ENCODE measurements at places on chromosomes 5 and 9.

DNA sequence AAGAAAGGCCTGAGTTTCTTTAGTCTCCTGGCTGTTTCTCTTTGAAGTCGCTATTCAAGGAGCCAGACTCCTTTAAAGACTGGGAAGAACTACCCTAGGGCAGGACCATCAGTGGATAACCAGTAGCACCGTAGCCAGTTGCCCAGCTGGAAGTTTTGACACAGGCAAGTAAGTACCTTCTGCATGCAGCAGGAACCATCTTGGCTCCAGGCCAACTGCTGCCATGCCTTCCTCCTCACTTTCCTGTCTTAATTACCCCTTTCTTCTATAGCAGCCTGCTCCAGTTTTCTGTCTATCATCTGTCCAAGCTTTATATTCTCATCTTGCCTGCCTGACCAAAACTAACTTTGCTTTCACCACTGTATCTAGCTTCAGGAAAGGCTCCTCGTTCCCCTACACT is 149.7 kb upstream of the SV2C start:
- no peak for DNase-seq

- DNase-seq, result no peak
Observed at GRCh38 chr5:132808448-132808847, 4.7 kb upstream of the SOWAHA start.

GRCh38 chr9:131636593-131636992 is 91.3 kb downstream of the PRRT1B start:
- DNase-seq, result no peak

- no peak for DNase-seq
Observed at GRCh38 chr9:99931155-99931840, 24.8 kb downstream of the STX17 start.

DNA sequence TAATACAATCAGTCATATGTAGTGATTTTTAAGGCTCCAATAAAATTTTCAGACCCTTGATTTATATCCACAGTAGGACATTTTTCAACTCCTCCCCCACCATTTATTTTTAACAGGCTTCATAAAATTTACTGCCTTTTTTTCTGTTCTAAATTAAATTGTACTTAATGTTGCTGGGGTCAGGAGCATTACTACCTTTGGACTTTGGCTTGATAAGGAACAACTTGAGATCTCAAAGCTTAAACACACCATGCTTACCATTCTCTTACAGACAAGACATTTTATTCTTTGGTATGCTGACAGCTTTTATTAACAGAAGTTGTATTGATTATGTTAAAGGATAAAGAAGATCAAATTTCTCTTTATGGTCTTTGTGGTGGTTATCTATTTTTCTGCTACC is 30.5 kb downstream of the TRPM3 start:
- DNase-seq, result no peak

DNA sequence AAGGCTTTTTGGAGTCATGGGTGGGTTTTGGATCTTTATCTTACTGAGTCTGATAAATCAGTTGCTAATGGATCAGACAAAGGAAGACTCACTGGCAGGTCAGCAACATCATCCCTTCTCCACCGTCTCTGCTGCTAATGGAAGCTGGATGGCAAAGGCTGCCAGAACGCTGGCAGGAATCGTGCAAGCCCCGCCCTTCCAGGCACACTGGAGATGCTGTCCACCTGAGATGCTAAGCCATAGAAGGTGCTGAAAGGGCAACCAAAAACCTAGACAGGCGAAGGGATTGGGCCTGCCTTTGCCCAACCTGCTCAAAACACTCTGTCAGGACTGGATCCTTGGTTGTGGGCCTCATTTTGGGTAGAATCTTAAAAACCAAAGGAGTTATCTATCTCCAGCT is 139.5 kb upstream of the FSTL4 start:
- DNase-seq, result no peak

- no peak for DNase-seq
Observed at GRCh38 chr9:114025196-114025753, 52.8 kb downstream of the AMBP start.

DNA sequence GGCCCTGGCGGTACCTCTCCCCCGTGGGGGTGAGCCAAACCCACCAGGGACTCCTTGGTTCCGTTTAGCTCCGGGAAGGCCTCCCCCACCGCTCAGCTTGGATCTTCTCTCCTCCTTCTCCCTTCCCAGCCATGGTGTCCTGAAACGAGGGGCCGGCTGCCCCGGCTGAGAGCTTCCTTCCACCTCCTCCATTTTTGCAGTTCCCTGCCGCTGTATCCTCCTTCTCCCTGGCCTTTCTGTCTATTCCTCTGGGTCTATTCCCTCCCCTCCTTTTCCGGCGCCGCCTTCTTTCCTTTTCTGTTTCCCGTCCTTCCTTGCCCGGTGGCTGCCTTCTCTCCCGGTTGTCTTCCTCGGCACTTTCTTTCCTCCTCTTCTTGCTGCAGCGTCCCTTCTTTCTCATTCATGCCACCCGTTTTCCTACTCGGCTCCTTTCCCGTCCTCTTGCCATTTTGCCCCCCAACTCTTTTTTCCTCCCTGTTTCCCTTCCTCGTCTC is 110.4 kb downstream of the LIFR start:
- DNase-seq, result no peak

DNA sequence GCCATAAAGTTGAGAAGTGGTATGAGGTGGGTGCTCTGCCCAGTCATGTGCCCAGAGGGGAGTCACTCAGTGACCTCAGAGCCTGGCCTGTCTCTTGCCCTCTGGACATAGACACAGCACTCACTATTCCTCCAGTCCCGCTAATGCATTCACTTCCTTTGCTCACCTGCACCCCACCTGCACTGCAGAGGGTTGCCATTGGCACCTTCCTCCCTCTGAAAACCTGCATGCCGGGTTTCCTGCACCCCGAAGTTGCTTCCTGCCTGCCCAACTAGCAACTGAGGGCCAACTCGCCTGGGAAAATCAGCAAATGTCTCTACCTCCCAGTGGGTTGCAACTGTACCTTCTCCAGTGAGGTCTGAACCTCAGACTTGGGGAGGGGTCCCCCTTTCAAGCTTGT is 48.1 kb upstream of the SPTLC1 start:
- no peak for DNase-seq

GRCh38 chr5:142320851-142321560 is 3.8 kb downstream of the SPRY4 start:
- DNase-seq, result no peak

GRCh38 chr9:108783731-108784495 is 71.9 kb downstream of the ACTL7B start:
- DNase-seq, result no peak

DNA sequence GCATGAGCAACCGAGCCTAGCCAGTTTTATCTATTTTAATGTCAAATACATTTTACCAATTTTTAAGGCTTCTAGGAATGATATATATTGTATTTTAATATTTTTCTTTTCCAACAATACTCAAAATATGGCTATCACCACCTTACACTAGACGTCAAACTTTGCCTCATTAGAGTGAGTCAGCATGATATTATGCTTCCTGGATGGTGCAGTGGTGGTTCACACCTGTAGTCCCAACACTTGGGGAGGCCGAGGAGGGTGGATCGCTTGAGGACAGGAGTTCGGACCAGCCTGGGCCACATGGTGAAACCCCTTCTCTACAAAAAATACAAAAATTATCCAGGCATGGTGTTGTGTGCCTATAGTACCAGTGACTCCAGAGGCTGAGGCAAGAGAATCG is 7.3 kb upstream of the CDC14B start:
- DNase-seq, result no peak

- DNase-seq, result no peak
Observed at GRCh38 chr9:126844085-126844484, 16.4 kb upstream of the ZBTB34 start.

GRCh38 chr9:122001491-122002201 is 91.5 kb downstream of the TTLL11 start:
- DNase-seq, result peak; percentile 8

GRCh38 chr9:107847978-107848964 is 358.7 kb upstream of the KLF4 start:
- no peak for DNase-seq

DNA sequence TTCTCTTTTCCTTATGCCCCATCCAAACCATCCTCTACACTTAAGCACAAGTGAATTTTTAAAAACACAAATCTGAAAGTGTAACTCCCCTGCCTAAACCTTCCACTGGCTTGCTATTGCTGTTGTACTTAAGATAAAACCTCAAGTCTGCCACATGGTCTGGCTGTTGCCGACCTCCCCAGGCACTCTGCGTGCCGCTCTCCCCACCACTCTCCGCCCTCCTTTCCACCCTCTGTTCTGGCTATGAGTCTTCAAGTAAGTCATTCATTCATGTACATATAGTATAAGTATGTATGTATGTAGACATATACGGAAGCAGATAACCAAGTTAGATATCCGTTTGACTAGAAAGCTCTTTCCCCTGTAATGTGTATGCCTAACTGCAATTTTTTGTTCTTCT is 94.7 kb upstream of the ANKRD55 start:
- DNase-seq, result no peak

GRCh38 chr5:103014983-103015382 is 105.0 kb downstream of the GIN1 start:
- DNase-seq, result no peak

GRCh38 chr9:93447655-93448054 is 3.8 kb upstream of the FAM120A start:
- no peak for DNase-seq

- no peak for DNase-seq
Observed at GRCh38 chr9:129235931-129236331, 57.9 kb upstream of the IER5L start.

- no peak for DNase-seq
Observed at GRCh38 chr5:65072850-65073249, 304.1 kb downstream of the CWC27 start.

GRCh38 chr9:105114964-105115728 is 129.3 kb upstream of the SLC44A1 start:
- DNase-seq, result no peak

- no peak for DNase-seq
Observed at GRCh38 chr9:92432350-92432749, 8.1 kb upstream of the OMD start.

- no peak for DNase-seq
Observed at GRCh38 chr9:37859043-37859442, 44.9 kb downstream of the SLC25A51 start.

DNA sequence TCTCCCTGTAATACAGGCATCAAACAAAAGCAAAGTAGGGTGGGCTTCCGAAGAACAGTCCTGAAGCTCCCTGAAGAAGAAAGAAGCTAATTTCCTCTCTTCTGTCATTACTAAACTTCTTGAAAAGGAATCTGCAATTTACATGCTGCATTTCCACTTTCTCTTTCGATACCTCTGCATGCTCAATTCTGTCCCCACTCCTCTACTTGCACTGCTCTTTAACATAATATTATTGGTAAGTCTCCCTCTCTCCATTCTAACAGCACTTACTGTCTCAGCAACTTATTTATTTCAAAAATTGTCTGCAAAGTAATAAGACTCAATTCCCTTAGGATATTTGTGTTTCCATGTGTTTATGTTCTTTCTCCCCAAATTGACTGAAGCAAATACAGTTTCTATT is 3.9 kb upstream of the PLPP1 start:
- DNase-seq, result no peak

DNA sequence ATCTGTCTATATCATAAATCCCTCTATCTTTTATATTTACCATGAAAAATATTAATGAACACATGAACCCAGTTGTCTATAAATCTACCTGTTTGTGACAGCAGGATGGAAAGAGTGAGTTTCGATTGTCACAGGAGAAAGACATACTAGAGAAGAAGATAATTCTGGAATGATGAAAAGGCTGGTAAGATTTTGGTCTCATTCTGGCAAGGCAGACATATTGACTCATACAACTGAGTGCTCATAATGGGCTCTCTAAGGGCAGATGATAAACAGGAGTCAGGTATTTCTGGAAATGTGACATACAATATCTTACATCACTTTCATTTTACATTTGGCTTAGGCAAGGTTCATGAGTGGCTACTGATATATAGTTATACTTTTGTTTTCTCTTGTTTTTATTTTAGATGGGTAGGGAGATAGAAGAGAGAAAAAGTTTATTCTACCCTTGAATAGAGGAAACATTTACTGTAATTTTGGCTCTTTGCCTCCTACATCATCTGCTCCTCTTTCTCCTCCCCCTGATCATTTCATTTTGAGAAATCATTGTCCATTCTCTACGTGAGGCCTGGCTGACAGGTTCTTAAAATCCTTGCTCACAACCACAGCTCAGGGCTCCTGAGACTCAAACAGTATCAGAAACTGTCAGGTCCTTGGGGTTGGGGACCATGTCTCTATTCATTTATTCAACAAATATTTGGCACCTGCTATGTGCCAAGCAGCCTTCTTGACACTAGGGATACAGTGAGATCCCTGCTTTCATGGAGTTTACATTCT is 14.4 kb downstream of the ELOVL7 start:
- DNase-seq, result peak; percentile 41

DNA sequence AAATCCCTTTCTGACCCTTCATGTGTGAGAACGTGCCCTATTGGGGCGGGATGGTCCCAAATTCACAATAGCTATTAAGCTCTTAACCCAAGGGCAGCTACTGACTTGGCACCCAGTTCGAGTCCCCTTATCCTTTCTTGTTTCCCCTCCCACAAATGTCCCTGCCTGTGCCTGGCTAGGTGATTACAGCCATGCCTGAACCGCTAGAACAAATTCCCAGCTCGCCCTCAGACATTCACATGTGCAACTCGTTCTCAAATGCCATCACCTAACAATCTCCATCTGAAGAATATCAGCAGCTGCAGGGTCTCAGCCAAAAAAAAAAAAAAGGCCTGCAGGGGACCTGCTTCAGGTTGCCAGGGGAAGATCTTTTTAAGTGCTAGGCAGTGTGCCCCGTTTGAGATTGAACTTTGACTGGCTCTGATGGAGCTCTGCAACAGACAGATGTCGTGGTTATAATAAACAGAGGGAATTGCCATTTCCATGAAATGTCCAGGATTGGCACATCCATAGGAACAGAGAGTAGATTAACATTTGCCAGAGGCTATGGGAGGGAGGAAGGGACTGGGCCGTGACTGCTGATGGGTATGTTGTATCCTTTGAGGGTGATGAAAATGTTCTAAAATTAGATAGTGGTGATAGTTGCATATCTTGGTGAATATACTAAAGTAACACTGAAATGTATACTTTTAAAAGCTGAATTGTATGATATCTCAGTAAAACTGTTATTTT is 347.2 kb upstream of the WWC1 start:
- no peak for DNase-seq

DNA sequence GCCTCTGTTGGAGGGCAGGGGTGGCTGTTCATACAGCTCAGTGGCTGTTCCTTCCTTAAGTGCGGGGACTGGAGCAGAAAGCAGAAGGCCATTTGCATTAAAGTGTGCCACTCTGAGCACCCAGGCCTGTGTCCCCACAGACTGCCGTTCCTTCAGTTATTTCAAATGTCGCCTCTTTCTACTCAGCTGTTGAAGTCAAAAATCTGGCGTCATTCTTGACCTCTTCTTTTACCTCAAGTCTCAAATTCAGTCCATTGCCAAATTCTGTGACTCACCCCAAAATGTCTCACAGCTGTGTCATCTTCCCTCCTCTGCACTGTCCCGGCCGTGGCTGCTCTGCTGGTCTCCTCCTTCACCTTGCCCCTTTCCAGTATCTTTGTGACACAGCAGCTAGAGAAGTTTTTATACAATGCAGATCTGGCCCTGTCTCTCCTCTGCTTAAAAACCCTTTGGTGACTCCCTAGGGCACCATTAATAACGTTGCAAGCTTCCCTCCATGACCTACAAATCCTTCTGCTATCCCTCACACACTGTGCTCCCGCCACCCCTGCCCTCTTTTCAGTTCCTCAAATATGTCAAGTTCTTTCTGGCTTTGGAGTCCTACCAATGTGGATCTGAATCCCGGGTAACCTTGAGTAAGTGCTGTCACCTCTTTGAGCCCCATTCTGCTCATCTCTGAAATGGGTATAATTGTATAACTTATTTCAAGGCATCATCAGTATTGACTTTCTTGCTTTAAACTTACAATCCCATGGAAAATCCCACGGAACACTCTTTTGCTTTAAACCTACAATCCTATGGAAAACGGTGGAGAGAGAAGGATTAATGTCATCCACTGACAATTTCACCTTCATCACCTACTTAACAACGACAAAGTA is 98.3 kb upstream of the BOD1 start:
- no peak for DNase-seq
